Inflammatory macrophage (primary cell): ENCODE measurements at places on chromosomes 6 and 20.

- no peak for DNase-seq
Observed at GRCh38 chr20:11170565-11170964, 496.8 kb upstream of the JAG1 start.

GRCh38 chr20:31859998-31860380 is 10.3 kb downstream of the DUSP15 start:
- DNase-seq = no peak

GRCh38 chr20:62121776-62122653 is at the start of gene LSM14B:
Gene LSM14B, plus strand, starts transcription at chr20:62122475. Its CDS starts 192 bp downstream, at chr20:62122667.
- peak; percentile 98 for DNase-seq

- no peak for DNase-seq
Observed at GRCh38 chr6:1610497-1611321, 994 bp downstream of the FOXC1 start.

GRCh38 chr20:51542571-51543421 is at the start of gene NFATC2:
Gene NFATC2, minus strand, starts transcription at chr20:51542719. Its CDS starts 220 bp downstream, at chr20:51542499.
- DNase-seq = no peak
